ENCODE measurements at places on chromosomes 12 and 14.

GRCh38 chr14:22872833-22873520 lies 1.4 kb downstream of the LRP10 start:
- no peak for DNase-seq

DNA sequence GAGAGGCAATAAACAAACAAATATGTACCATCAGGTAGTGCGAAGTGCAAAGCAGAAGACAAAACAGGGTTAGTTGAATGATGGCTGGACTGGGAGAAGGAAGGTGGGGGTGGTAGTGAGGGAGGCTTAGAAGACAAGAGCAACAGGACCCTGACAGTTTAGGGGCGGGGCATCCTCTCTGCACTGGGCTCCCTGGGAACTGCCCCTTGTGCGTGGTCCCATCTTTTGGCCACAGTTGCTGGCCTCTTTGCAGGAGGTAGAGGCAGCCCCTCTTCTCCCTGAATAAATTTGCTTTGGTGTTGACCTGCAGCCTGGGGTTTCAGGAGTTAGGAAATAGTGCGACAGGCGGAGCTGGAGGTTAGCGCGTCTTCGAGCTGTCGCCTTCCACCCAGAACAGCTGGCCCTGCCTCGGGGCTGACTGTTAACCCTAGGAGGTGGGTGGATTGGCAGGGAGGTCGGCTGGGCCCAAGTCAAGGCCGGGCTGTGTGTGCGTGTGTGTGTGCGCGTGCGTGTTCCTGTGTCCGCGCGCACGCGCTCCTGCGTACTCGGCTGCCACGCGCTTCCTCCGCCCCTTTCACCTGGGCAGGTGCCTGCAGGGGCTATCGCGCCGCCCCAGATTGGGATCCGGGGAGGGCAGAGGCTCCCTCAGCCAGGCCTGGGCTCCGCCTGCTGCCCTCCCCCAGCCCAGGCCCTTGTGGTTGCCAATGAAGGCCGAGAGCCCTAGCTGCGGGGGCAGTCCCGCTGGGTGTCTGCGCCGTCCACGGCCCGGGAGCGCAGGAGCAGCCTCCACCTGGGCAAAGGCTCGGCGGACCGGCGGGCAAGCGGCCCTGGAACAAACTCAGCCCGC lies 180.8 kb downstream of the ADCK1 start:
- no peak for DNase-seq

DNA sequence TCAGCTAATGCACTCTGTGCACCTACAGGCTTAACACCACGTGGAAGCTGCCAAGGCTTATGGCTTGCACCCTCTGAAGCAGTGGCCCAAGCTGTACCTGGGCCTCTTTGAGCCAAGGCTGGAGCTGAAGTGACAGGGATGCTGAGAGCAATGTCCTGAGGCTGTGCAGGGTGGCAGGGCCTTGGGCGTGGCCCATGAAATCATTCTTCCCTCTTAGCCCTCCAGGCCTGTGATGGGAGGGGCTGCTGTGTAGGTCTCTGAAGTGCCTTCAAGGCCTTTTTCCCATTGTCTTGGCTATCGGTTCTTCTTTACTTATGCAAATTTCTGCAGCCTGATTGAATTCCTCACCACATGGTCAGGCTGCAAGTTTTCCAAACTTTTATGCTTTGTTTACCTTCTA lies 47.4 kb upstream of the TMTC1 start:
- DNase-seq = no peak

GRCh38 chr12:130214686-130215395 lies 52.6 kb downstream of the FZD10 start:
- no peak for DNase-seq

GRCh38 chr12:110197003-110197402 lies 72.8 kb downstream of the IFT81 start:
- no peak for DNase-seq

Data from CD4-positive, alpha-beta T cell treated with Interleukin-4 for 4 hours (primary cell).